ENCODE measurements at places on chromosomes 3 and 15.
A peak's percentile ranks its signal among the peaks of the same experiment; 100 is the strongest.

DNA sequence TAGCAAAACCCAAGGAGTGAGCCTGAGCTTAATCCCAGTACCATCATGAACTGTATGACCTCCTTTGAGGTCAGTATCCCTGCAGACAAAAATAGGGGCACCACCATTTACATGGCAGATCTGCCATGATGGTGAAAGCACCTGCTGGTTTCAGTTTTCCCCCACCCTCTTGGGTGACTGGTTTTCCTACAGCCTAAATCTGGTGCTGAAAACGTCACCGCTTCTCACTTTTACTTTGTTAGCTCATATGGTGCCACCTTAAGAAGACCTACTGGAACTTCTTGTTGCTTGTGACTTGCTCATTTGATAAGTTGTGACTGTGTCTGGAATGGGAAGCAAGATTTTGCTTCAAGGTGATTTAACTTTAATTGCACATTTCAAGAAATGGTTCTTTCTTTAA is 5.1 kb downstream of the PPP1R2 start:
- DNase-seq = no peak

GRCh38 chr3:113132571-113132996 is 78.8 kb upstream of the BOC start:
- DNase-seq = peak; percentile 78

- DNase-seq = no peak
These were observed 133.0 kb upstream of the UMPS start for GRCh38 chr3:124597273-124597672.

DNA sequence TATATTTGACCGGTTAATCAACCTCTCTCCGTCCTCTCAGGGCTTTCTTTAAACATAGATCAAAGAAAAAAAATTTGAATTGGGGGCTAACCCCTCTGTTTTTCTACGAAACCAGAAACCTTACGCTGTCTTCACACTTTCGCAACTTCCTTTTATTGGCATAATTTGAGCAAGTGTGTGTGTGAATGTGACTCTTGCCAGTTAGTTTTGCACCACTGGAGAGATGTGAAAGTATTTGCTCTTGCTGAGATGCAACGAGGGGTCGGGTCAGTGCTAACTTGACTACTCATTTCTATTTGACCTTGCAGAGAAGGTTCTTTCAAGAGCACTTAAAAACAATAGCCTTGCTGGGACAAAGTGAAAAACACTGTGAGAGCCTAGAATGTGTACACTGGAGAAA is 81.2 kb downstream of the FAM43A start:
- no peak for DNase-seq

DNA sequence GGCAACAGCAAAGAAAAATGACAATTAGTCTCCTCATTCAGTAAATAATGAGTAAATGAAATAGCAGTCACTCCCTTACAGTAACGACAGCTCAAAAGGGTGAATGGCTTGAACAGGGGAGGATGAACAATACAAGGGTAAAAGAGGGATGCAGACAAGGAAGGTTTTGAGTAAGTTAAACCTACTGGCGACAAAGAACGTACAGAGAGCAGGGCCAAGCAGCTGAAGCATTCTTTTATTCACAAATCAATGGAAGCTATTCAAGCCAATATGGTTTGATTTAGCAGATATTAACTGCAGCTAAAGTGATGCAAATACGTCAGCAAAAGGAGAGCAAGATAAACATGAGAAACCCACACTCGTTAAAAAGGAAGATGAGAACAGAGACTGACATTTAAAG is 90.7 kb upstream of the ICE2 start:
- peak; percentile 13 for DNase-seq

GRCh38 chr3:134536781-134537180 is 50.9 kb downstream of the CEP63 start:
- DNase-seq = no peak

- peak; percentile 93 for DNase-seq
These were observed 163.9 kb downstream of the THSD4 start for GRCh38 chr15:71278989-71279756.

DNA sequence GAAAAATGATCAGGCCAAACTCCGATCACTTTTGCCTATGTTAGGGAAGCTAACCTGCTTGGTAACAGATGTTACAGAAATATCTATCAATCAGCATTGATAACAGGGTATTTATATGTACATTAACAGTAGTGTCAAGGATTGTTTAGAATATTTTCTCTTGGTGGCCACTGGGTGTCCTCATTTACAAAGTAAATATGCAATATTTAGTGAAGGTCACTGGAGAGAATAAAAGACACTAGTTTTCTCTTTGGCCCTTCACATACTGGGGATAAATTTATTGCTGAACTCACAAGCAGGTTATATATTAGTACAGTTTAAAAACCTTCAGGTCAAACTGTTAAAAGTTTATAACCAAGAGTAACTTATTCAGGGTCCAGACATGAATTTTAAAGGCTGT is 69.0 kb downstream of the TIGIT start:
- DNase-seq = peak; percentile 63

- DNase-seq = no peak
These were observed 117.4 kb downstream of the EFHB start for GRCh38 chr3:19816631-19817030.

GRCh38 chr3:41290306-41290705 is 91.0 kb downstream of the CTNNB1 start:
- no peak for DNase-seq

GRCh38 chr15:75233504-75234190 is 24.5 kb upstream of the GOLGA6C start:
- no peak for DNase-seq

GRCh38 chr3:74331711-74332110 is 282.7 kb downstream of the CNTN3 start:
- DNase-seq = no peak

DNA sequence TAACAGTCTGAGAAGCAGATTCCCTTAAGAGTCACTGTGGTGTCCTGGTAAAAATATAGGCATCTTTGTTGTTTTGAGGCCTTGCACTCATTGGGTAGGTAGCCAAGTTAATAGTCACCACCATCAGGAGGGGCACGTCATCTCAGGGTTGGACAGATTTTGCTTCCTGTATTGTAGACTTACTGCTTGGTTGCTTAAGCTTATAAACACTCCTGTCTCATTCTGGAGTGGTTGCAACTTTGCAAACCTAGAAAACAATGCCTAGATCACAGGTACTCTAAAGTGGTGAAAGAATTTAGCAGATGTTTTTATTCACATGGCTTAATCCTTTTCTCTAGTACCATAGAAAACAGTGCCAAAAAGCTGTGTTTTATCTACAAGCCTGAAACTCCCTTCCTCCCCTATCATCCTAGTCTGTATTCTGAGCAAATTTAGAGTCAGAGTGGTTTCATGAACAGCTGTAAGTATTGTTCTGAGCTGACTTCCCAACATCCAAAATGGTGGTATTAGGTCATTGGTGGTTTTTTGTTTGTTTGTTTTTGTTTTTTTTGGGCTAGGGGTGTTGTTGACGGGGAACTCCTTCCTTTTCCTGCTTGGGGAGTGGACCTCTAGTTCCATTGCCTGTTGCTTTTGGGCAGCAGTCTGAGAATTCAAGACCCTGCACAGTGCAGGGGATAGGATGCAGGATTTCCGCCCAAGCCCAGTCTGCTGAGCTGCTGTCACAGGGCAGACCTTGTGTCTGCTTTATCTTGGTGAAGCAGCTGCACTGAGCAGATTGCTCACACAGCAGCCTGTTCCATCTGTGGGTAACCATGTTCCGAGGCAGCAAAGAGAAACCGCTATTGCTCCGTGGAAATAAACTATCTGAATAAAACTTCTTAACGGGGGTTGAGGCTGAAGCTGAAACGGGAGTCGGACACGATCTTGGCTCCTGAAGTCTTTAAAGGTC is 202.0 kb downstream of the AKAP13 start:
- DNase-seq = no peak

- peak; percentile 61 for DNase-seq
These were observed 39.0 kb downstream of the TAMM41 start for GRCh38 chr3:11807686-11808085.

DNA sequence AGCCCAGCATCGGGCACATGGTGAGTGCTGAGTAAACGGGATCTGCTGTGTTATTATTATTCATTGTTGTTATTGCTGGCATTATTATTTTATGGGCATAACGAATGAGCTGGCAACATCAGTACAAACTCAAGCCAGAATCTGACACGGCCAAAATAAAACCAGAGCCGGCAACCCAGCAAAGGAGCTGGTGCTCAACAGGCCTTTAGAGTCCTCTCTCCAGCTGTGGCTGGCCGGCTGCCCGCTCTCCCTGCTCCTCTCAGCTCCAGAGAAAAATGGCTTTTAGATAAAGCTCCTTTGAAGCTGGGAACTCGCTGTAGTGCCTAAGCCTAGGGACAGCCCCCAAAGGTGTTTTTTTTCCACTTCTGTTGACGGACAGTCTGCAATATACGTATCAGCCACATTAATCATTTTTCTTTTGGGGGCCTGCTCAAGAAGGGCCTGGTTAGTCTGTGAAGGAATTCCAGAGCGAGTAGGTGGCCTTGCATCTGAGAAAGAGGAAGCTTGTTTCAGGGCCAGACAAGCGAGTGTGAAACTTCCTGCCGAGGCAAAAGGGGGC is 193.9 kb upstream of the UBE2E1 start:
- peak; percentile 73 for DNase-seq

GRCh38 chr15:40594429-40594836 is 384 bp downstream of the KNL1 start:
- DNase-seq = peak; percentile 70

- DNase-seq = peak; percentile 68
These were observed 24.9 kb upstream of the SIAH2 start for GRCh38 chr3:150787741-150788370.

DNA sequence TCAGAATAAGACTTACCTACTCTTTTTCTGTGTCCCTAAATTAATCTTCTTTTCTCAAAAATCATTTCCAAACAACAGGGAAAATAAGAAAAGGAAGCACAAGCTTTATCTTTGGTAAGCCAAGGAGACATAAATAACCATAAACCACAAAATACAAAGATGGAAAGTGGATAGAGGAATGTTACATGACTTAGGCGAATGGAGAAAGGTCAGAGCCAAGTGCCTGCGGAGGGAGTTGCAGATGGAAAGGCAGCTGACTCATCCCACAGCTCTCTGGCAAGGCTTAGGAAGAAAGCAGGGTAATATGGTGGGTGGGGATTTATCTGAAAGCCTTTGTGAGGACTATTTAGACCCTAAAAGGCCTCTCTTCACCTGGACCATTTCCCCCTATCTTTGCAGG is 72.8 kb downstream of the GALK2 start:
- DNase-seq = peak; percentile 92

DNA sequence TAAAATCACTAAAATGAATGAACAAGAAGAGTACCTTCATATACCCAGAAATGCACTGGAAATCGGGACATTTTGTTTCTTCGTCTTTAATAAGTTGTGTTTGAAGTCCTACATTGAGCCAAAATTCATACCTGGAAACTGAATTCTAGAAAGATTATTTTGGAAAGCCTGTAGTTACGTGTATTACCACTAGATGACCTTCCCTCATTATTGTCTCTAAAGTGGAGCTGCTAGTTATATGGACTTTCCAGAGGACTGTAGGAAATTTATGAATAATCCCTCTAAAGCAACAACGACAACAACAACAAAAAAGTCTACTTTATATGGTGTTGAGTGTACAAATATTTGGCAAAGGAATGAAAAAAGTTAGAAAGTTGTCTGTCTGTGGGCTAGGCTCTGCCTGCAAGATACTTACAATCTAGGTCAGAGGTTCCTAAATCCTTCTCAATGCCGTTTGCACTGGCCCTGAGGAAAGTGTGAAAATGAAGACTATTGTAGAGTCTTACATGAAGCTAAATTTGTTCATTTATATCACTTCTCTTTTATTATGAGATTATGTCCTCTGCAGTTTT is 234.8 kb upstream of the NR2E3 start:
- peak; percentile 37 for DNase-seq

GRCh38 chr3:147002721-147003120 is 397.6 kb upstream of the PLSCR5 start:
- peak; percentile 45 for DNase-seq

- DNase-seq = no peak
These were observed 166.4 kb upstream of the TLE3 start for GRCh38 chr15:70264014-70264582.

GRCh38 chr3:45106874-45107273 is 39.3 kb downstream of the CDCP1 start:
- peak; percentile 32 for DNase-seq

DNA sequence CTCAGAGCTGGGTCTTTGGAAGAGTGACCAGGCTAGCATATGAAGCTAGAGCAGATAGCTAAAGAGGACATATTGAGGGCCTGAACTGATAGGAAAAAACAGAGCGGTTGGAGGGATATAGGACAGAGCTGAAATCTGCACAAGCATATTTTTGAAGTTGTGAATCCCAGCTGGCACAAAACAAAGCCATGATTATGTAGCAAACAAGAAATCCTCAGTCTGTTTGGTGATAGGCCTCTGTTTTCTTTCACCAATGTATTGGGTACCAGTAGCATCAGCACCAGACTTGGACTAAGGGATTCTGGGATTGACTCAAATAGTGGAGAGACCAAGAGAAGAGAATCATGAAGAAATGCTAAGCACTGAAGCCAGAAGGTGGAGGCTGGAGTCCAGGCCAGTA is 151.0 kb downstream of the FAM43A start:
- DNase-seq = no peak

DNA sequence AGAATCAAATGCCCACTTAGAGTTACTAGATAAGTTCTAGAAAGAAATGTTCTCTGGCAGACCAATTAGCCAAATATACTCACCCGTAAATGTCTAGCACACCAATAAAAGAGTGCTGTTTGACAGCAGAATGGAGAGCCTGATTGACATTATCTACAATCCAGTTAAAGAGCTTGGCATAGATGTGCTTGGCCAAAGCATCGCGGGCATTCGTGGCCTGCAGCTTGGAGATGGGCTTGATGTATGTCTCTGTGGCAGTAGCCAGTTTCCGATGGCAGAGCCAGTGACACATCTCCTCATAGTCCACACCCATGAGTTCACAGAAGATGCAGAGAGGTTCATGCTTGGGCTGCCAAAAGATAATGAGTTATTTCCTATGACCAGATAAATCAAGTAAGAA is 101.5 kb upstream of the MYO5C start:
- no peak for DNase-seq

DNA sequence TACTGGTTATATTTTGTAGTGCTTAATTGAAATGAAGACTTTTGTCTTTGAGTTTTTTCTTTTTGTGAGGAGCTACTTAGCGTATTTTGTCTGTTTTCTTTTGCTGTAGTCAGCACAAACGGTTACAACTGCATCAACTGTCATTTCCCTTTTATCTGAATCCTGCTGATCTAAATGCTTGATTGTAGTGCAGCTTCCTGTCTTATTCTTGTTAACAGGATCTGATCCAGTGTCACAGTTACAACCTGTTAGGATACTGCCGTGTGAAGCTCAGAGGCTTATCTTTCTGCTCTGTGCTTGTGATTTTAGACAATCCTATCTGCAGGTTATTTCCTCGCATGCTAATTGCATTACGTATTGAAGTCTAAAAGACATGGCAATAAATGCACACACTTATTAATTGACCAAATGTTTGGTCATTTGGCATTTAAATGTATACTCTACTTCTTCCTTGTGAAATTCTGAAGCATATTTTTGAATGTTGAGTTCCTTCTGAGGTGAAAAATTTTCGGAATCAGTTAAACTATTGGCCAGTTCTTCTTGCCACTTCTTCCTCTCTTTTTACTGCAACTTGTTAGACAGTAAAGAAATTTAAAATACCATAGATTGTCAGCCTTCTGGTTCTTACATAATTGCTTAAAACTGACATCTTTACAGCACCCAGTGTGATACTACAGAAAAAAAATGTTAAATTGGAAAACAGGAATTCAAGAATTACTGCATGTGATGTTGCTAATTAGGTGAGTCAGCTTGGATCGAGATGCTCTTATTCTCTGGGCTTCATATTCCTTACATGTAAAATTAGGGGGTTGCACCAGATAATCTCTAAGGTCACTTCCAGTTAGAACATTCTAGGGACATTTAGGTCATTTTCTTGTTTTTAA is 168.2 kb downstream of the MBNL1 start:
- DNase-seq = peak; percentile 61

All from EH (cell line).